ENCODE measurements at places on chromosomes 6 and 20. TPM values are rescaled to one million over a fixed set of nuclear protein-coding genes. Genes with fewer than 3 reads are reported as not detected.

- no peak for DNase-seq
These were observed 17.7 kb downstream of the MAS1 start for GRCh38 chr6:159908535-159908934.

RSPH4A gene
- 0.60 TPM for total RNA-seq

DNA sequence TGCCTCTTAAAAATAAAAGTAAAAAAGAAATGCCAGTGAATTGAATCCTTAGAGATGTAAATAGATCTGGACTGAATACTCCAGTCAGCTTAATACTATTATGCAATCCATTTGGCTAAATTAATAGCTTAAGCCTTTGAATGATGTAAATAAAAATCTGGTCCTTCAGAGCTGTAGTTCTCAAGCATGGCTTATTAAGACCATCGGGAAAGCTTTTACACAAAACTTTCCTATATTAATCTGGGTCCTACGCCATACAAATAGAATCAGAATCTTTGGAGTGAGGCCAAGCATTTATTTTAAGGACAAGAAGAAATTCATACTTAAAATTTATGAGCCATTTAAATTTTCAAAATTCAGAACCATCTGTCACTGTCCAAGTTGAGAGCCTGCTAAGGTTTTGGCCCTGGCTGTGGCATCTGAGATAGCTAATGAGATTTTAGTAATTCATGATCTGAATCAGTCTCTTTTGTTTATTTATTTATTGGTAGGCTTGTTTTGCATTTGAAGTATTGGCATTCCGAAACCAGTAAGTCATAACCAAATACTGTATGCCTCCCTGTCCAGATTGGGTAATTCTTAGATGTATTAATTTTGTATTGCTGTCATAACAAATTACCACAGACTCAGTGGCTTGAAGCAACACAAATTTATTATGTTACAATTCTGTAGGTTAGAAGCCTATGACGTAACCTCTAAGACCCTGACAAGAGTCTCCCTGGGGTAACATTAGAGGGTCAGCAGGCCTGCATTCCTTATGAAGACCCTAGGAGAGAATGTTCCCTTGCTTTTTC is 228.1 kb upstream of the RAB32 start:
- no peak for DNase-seq

IPCEF1 gene
- total RNA-seq = 50.4 TPM

GRCh38 chr6:141657812-141658211 is 474.9 kb upstream of the GJE1 start:
- no peak for DNase-seq

DNA sequence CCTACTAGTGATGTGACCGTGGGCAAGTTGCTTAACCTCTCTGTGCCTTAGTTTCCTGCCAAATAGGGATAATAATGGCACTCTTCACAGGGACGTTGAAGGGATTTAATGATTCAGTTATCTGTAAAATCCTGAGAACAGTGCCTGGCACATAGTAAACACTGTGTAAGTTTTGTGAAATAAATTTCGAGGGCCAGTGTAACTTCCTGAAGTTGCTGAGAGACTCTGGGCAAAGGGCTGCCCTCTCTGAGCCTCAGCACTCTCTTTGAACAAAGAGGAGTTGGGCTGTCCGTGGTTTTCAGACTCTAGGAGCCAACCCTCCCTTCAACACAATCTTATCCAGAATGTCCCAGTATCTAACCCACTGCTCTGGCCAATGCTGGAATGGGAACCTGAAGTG is 2.5 kb upstream of the TEAD3 start:
- no peak for DNase-seq

RIPPLY2 gene
- total RNA-seq = not detected

- DNase-seq = no peak
These were observed 85.2 kb downstream of the DTNBP1 start for GRCh38 chr6:15577550-15578171.

DNA sequence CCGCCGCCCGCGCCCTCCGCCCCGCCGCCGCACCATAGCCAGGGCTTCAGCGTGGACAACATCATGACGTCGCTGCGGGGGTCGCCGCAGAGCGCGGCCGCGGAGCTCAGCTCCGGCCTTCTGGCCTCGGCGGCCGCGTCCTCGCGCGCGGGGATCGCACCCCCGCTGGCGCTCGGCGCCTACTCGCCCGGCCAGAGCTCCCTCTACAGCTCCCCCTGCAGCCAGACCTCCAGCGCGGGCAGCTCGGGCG is 1.5 kb downstream of the FOXC1 start:
- no peak for DNase-seq

DNA sequence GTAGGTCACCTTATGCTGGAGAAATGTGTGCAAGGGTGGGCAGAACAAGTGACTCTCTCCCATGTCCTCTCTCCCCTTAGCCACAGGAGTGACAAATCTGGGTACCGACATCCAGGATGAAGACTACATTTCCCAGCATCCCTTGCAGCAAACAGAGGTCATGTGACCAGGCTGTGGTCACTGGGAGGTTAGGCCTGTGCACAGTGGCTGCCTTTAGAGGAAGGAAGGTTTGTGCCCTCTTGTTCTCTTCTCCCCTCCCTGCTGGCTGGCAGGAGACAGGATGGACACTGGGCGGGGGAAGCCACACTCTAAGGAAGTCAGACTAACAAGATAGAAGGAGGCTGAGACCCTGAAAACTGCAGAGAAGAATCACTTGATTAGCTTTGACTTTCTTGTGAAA is 360.2 kb downstream of the PREX1 start:
- DNase-seq = no peak

GRCh38 chr6:78995946-78996345 is 82.1 kb downstream of the PHIP start:
- DNase-seq = no peak

SRF gene
- 27.9 TPM for total RNA-seq

- no peak for DNase-seq
These were observed 296.7 kb downstream of the CDH26 start for GRCh38 chr20:60254901-60255411.

DNA sequence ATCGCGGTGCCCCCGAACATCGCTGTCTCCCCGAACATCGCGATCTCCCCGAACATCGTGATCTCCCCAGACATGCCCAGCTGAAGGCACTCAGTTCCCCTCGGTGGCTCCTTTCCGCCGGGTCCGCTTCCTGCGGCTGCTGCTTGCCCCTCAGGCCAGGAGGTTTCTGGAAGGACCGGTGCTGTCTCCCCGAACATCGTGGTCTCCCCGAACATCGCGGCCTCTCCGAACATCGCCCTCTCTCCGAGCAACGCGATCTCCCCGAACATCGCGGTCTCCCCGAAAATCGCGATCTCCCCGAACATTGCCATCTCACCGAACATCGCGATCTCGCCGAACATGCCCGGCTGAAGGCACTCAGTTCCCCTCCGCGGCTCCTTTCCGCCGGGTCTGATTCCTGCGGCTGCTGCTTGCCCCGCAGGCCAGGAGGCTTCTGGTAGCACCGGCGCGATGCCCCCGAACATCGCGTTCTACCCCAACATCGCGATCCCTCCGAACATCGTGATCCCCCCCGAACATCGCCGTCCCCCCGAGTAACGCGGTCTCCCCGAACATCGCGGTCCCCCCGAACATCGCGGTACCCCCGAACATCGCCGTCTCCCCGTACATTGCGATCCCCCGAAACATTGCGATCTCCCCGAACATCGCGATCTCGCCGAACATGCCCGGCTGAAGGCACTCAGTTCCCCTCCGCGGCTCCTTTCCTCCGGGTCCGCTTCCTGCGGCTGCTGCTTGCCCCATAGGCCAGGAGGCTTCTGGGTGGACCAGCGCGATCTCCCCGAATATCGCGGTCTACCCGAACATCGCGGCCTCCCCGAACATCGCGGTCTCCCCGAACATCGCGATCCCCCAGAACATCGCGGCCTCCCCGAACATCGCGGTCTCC is 808 bp downstream of the ULBP1 start:
- no peak for DNase-seq

- no peak for DNase-seq
These were observed 23.9 kb upstream of the MICB start for GRCh38 chr6:31473780-31474761.

C20orf144 gene
- total RNA-seq = 0.13 TPM

DNA sequence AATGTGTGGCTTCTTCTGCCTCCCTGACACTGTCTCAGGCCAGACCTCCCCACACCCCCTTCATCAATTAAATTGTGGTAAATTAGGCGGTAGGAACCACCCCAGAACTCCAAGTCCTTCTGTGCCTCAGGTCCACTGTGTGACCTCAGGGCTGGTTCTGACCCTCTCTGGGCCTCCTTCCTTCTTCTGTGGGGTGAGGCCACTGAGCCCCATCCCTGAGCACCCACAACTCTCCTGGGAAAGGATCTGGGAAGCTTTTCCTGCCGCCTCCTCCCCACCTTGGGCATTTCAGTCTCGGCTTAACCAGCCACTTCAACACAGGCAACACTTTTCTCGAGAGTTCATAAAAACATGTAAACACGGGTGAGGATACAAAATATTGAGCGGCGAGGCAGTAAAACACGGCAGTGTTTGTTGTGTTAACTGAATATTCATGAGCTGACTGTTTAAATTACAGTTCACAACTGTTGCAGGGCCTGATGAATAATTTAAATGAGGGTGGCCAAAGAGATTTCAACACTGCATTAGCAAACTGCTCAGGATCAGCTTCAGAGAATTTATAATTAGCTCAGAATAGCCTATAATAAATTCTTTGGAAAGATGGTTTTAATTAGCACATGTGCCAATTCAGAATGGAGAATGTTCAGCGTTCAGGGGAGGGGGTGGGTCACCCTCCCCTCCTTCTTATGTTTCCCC is 112.1 kb downstream of the TOX2 start:
- DNase-seq = no peak

- DNase-seq = no peak
These were observed 133.6 kb upstream of the TRAF3IP2 start for GRCh38 chr6:111739257-111739696.

DNA sequence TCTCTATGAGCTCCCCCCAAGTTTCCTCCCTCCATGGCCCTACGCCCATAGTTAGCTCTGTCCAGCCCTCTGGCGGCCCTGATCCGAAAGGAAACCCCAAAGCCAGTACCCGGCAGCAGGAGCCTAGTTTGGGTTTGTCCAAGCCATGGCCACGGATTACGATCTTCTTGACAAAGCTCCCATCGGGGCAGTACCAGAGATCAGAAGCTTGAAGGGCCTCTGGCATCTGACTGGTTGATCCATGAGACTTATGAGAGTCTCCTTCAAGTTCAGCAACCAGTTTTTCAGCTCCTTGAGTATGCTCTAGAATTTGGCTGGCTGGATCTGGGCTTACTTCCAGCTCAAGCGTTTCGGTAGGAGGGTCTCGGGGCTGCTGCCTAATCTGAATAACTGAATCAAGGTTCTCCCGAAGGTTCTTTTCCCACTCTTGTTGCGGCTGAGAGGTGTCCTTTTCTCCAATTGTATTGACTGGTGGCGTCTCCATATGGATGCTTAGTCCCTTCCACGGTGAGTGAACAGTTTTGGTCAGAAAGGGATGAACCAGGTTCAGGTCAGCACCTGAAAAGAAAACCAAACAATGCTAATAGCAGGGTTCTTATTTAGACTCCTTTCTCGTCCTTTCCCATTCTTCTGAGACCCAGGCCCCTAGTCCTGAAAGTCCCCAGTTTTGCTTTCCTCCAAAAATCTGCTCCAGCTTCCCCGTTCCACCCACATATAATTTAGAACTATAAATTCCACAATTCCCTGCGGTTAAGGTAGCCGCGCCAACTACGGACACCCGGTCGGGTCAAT is 595 bp downstream of the FKBPL start:
- no peak for DNase-seq
